ENCODE measurements at places on chromosomes 13 and 19.

DNA sequence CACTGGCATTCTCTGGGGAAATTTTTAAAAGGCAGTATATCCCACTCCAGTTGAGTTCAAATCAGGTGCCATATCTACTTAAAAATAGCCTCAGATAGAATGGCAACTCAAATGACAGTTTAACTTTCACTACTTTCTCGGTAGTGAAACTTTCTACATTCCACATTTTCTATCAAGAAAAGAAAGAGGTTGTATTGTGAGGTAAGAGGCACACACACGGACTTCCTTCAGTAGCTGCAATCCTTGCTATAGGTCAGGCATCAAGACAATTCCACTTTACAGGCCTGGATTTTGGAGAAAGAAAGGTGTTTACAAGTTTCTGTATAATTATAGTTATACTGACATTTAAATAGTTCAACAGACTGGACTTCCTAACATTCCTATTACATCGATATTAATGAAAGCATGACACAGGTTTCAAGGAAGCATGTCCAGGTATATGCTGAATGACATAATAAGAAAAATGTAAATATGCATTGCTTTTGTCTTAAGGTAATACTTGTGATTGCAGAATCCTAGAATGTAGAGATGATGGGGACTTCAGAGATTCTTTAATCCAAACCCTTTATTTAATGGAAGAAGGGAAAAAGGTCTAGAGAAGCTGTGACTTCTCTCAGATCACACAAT is 5.2 kb downstream of the STARD13 start:
- no peak for DNase-seq

DNA sequence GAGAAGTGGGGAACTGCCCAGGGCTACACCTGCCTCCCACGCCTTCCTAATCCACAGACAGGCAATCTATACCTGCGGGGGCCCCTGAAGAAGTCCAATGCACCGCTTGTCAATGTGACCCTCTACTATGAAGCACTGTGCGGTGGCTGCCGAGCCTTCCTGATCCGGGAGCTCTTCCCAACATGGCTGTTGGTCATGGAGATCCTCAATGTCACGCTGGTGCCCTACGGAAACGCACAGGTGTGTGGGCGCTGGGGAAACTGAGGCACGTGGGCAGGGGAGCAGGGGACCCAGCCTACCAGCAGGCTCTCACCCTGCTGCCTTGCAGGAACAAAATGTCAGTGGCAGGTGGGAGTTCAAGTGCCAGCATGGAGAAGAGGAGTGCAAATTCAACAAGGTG is 1.4 kb downstream of the IFI30 start:
- DNase-seq = no peak

DNA sequence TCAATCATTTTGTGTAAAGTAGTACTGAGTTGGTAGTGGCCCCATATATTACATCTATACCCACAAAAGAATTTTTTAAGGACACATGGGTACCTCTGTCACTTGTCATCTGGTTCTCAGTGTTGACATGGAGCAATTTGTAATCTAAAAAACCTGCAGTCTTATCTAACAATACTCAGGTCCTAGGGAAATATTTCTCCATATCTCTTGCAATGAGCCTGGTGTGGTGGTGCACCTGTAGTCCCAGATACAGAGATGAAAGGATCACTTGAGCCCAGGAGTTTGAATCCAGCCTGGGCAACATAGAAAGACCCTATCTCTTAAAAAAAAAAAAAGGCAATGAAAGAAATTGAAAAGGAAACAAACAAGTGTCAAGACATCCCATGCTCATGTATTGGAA is 70.7 kb upstream of the ZNF30 start:
- no peak for DNase-seq

GRCh38 chr19:55041244-55041626 is 3.2 kb upstream of the GP6 start:
- no peak for DNase-seq

- DNase-seq = no peak
These were observed 260.0 kb downstream of the NDFIP2 start for GRCh38 chr13:79740991-79741390.

- no peak for DNase-seq
These were observed 66.1 kb downstream of the LHFPL6 start for GRCh38 chr13:39536906-39537305.

DNA sequence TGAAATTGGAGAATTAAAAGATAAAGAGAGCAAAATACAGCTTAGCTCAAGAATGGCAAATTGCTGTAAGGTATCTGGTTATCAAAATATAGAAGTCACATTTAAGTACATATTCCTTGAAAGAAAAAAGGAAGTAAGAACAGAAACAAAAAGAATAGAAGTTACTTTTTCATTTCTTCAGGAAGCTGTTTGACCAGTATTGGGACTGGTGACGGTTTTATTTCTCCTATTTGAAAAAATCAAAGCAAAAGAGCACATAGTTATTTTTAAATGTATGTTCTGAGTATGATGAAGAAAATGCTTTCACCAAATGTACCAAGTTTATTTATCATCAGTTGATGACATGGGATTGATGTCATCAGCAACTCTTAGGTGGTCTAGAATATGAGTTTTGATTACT is 83.1 kb upstream of the OXGR1 start:
- no peak for DNase-seq

- DNase-seq = no peak
These were observed at the start of gene CBARP for GRCh38 chr19:1237754-1238368. CBARP (minus strand) TSS chr19:1238005; CDS start chr19:1236100, 1,905 bp downstream.

GRCh38 chr13:85431720-85432119 is 367.5 kb downstream of the SLITRK6 start:
- no peak for DNase-seq

Measured in vagina (tissue), 2 donors.